ENCODE measurements at places on chromosomes 3 and 15. TPM values are rescaled to one million over a fixed set of nuclear protein-coding genes. Genes with fewer than 3 reads are reported as not detected.

The PPM1L gene
- total RNA-seq: 3.3 TPM

The TEX55 gene
- total RNA-seq: not detected

The ROPN1 gene
- total RNA-seq: not detected

The SPATA12 gene
- not detected for total RNA-seq

The UNC13C gene
- total RNA-seq: not detected

The SH2D7 gene
- not detected for total RNA-seq

The DLL4 gene
- 0.08 TPM for total RNA-seq

The NLGN1 gene
- total RNA-seq: not detected

The FBXO45 gene
- total RNA-seq: 28.9 TPM

The MAP6D1 gene
- 4.0 TPM for total RNA-seq

The AHSG gene
- total RNA-seq: not detected

The UBP1 gene
- 74.7 TPM for total RNA-seq

The GMPS gene
- 128 TPM for total RNA-seq

The SAMD7 gene
- not detected for total RNA-seq

The EDEM1 gene
- 159 TPM for total RNA-seq

The SCAANT1 gene
- not detected for total RNA-seq

The RLBP1 gene
- total RNA-seq: not detected

The ITIH4 gene
- total RNA-seq: 10.1 TPM

The ALDH1A2 gene
- total RNA-seq: 0.34 TPM

The ACOX2 gene
- total RNA-seq: not detected

The SH3GL3 gene
- total RNA-seq: not detected

The ZNF662 gene
- total RNA-seq: 0.91 TPM

The P2RY14 gene
- total RNA-seq: 1.0 TPM

The SLC15A2 gene
- total RNA-seq: 1.4 TPM

The LRRC2 gene
- total RNA-seq: not detected

The IRAK2 gene
- 4.0 TPM for total RNA-seq

The SEC22A gene
- 19.1 TPM for total RNA-seq
